ENCODE measurements at places on chromosomes 2 and 18. TPM values are rescaled to one million over a fixed set of nuclear protein-coding genes. Genes with fewer than 3 reads are reported as not detected.

The TMEM163 gene
- total RNA-seq = 0.28 TPM

The AQP12A gene
- not detected for total RNA-seq

- DNase-seq = no peak
These were observed 79.4 kb downstream of the KCTD1 start for GRCh38 chr18:26468931-26469340.

GRCh38 chr2:193240752-193241151 lies 1046.0 kb upstream of the TMEFF2 start:
- DNase-seq = no peak

DNA sequence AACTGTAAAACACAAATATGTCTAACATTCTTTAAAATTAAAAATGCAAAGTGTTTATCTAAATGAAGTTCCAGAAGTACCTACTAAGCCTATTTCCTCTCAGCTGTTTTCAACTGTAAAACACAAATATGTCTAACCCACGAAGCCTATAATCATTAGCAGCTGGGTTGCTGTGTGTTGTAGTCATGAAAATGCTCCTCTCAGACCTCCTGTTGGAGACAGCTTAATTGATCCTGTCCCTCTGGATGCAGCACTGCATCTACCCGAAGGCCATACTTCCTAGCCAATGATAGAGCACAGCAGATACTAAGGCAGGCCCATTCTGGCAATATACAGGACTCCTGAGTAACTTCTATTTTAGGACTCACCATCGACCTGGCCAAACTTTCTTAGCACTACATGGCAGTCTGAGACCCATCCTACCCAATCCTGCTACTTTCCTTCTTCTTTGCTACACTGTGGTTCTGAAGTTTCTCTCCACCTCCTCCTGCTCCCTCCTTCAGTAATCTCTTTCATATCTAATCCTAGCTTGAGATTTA lies 92.5 kb upstream of the RBBP8 start:
- DNase-seq = no peak

The TAF4B gene
- 38.9 TPM for total RNA-seq

- DNase-seq = no peak
These were observed 11.1 kb downstream of the CAVIN2 start for GRCh38 chr2:191835539-191836350.

DNA sequence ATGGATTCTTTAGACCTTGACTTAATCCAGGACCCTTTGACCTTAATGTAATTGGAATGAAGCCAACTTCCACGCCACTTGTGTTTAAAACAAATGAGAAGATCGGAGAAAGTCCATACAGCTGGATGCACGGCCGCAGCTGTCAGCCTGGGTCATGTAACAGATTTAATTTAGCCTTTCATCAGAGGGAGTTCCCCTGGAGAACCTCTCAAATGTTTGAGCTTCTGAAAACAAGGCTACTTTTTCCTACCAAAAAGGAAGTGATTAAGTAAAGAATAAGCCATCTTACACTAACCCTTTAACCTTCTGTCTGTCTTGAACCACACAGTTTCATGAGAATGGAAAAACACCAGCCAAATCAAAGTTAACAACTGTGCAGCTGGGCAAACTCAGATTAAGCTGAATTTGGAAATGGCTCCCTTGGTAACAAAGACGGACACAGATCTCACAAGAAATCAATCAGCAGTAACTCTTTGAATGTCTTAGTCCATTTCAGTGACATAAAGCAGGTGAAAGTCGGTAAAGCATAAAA lies 103.6 kb downstream of the DOCK10 start:
- DNase-seq = no peak

DNA sequence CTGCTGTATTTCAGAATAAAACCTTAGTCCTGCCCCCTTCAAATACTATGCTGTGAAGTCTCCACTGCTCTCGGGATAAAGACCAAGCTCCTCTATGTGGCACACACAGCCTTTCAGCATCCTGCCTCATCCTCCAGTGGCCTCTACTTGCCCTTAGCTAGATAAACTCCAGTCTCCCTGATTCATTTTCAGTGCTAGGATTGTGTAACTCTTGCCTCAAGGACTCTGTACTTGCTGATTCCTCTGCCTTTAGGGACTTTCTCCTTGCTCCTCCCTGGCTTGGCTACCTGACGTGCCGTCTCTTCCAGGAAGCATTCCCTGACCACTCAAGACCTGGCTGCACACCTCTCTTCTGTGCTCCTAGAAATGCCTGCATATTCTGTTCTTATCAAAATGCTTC lies 416.7 kb downstream of the MTX2 start:
- DNase-seq = no peak

DNA sequence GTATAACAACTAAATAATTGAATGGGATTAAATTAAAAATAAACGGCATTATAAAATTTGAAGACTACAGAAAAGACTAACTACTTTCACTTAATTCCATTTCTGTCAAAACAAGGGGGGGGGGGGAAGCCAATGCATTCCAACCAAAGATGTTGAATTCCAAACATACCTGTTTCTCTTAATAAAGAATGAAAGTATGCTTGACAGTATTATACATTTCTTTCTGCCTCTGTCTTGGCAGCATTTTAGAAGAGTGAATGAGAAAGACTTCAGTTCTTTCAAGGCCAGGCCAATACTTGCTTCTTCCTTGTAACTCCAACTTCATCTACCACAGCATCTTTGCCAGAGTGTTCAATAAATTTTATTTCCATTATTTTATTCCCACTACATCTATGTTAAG lies 65.9 kb downstream of the PDE11A start:
- DNase-seq = no peak

The PRKAG3 gene
- not detected for total RNA-seq

GRCh38 chr2:151843691-151844061 lies 15.5 kb upstream of the ARL5A start:
- no peak for DNase-seq

- DNase-seq = no peak
These were observed 2.1 kb downstream of the SLC39A10 start for GRCh38 chr2:195659114-195659513.

- DNase-seq = peak; percentile 17
These were observed 127.6 kb upstream of the HS6ST1 start for GRCh38 chr2:128446049-128446873.

GRCh38 chr2:217521820-217522219 lies 481.0 kb downstream of the TNS1 start:
- DNase-seq = no peak

DNA sequence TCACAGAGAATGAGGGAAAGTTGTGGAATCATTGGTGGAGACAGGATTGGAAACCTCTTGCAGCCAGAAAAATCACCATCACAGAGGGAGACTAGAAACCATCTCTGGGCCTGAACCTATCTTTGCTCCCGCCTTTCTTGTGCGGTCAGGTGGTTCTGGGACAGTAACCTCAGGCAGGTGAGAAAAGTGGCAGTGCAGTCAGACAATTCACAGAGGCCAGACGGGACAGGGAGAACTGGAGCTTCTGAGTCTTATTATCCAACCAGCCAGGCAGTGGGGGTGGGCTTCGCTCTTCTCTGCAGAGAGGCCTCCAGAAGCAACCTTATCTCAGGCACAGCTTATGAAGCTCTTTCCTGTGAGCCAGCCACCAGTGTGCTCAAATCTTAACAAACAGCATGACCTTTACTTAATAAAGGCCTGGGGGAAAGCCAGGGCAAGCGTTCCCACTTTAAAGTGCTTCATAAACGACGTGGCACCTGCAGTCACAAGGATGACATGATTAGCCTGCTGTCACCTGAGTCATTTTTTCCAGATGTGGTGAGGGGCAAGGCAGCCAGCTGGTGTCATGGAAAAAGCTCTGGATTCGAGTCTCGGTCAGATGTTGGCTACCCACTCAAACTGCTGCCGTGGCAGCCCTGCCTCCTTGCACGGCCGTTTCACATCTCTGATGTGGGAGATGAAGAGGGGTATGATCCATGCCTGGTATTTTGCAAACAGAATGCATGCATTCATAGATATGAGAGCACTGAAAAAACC lies 109.7 kb downstream of the B3GNT2 start:
- no peak for DNase-seq

The SLC16A14 gene
- total RNA-seq = 5.5 TPM

- DNase-seq = no peak
These were observed 339.2 kb downstream of the ARHGAP15 start for GRCh38 chr2:143468341-143468888.

GRCh38 chr2:84393829-84394228 lies 65.3 kb downstream of the SUCLG1 start:
- DNase-seq = no peak

GRCh38 chr2:241081643-241082340 lies 20.3 kb downstream of the MTERF4 start:
- DNase-seq = no peak

DNA sequence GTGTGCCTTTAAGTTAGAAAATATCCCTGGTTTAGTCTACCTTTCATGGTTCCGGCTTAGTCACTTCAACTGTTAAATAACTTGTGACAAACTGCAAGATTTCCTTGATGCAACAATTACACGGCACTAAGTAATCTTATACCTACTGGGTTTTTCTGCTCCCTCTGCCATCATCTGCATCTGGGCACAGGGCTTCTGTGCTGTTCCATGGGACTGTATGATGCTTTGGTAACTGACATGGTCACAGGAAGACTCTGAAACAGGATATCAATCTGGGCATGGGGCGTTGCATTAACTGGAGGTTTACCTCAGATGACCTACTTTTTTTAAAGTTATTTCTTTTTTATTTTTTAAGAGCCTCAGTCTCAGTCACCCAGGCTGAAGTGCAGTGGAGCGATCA lies 365.4 kb downstream of the SS18 start:
- DNase-seq = no peak

GRCh38 chr2:138827426-138828054 lies 47.4 kb upstream of the NXPH2 start:
- DNase-seq = no peak

DNA sequence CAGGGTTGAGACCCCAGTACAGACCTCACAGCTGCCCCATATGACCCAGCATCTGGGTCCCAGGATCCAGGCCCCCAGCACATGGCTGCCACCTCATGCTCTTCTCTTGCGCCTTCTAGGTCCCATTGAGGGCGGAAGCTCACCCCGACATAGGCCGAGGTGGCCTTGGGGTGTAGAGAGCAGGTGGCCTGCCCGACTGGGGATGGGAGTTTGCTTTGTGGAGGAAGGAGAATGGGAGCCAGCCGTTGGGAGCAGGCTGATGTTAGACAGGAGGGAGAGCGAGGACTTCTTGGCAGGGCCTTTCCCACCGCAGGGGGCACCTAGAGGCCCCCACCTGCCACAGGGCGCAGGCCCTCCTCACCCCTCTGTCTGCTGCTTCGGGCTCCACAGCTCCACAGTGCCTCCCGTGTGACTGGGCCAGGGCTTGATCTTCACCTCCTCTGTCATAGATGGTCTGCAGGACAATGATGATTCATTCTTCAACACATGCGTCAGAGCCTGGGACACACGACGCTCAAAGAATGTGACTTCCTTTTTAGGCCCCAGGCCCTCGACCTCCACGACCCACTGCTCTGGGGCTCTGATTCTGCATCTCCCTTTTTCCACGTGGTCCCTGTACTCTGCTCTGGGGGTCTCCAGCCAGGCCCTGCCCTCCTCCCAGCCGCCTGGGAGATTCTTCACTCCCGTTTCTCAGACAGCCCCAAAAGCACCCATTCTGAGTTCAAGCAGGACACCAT lies 86.6 kb upstream of the ODC1 start:
- no peak for DNase-seq

The ABCG8 gene
- total RNA-seq = not detected

- no peak for DNase-seq
These were observed 82.1 kb downstream of the ETAA1 start for GRCh38 chr2:67479261-67479660.

Measured in omental fat pad (tissue), 4 donors.